ENCODE measurements at places on chromosomes 4 and X.
A peak's percentile ranks its signal among the peaks of the same experiment; 100 is the strongest.

GRCh38 chr4:8195841-8196458, 3.1 kb upstream of the SH3TC1 start:
- DNase-seq = peak; percentile 52

DNA sequence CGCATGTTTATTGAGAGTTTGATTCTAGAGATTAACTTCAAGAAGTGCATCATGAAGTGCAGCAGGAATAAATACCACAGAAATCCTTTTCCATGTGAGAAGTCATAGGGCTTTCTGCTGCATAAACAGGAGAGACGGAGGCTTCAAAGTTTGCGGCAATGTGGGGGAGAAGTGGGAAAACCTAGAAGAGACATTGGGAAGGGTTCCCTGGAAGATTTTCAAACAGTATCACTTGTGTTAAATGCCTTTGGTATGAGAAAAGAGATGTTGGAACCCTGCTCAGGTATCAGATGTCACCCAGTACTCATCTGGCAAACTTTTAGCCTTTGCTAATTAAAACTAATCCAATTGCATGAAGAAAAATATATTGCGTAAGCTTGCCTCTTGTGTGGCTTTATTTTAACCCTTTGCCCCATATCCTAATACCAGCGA, 15.4 kb downstream of the NHS start:
- no peak for DNase-seq

DNA sequence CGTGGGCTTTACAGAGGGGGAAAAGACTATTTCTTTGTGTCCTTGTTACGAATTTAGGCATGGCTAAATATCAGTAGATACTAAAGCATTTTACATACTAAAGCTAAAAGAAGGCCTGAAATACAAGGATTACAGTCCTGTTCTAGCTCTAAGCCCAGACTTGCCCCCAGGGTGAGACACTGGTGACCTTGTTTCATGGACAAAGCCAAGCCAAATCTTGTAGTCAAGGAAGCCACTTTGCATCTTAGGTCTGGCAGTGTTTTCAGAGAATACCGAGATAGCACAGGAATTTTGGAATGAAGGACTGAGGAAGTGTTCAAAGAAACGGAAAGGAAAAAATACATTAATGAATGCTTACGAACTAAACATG, 733 bp upstream of the G3BP2 start:
- DNase-seq = no peak

DNA sequence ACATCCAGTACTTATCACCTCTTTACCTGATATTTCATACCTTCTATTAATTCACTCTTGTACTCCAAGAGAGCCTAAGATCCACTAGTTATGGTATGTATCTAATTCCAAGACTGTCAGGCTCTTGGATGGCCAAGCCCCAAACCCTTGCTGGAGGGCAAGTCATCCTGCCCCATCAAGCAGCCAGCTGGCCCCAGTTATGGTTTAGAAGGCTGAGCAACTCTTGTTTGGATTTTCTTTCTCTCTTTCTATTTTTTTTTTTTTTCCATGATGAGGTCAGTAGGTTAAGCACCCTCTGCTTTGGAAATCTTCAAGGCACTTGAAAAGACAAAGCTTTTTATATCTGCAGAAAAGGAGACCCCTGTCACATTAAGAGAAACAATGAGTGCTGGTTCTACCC, 10.9 kb upstream of the FGF16 start:
- no peak for DNase-seq

DNA sequence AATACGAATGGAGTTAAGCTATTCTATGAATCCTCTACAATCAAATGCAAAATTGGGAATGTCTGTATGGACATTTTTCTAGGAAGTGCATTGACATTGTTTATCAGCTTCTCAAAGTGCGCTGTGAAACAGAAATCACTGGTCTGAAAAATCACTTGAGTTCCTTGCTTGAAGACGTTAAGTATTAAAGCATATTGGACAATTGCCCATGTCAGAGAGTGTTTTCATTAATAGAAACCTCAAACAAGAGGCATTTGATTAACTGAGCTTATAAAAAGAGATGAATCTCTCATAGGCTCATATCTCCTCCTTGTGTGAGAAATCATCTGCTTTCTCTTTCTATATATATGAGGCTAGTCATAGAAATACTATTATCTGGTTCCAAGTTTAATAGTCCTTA, 692.1 kb upstream of the POU3F4 start:
- no peak for DNase-seq

DNA sequence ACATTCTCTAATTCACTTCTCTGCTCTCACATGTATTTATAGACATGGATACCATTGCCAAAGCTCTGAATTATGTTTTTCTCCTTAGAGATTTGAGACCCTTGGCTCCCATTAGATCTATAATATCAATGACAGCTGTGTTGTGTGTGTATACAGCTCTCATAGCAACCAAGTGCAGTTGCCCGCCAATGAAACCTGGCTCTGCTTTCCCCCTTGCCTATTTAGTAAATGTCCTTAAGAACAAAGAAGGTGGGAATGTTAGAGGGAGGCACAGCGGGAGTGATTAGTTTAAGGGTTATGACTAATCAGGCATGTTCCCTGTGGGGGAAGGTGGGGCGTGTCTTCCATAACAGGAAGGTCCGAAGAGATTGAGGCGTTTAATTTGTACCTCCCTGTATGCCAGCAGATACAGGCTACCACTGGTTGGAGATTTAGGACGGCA, 100.5 kb upstream of the TBC1D9 start:
- DNase-seq = no peak

All from Right ventricle myocardium inferior (tissue), 1 donor.